ENCODE measurements at places on chromosomes 6 and 20.
A peak's percentile ranks its signal among the peaks of the same experiment; 100 is the strongest.

- no peak for DNase-seq
Measured at GRCh38 chr6:41536795-41537758, 9.1 kb upstream of the FOXP4 start.

DNA sequence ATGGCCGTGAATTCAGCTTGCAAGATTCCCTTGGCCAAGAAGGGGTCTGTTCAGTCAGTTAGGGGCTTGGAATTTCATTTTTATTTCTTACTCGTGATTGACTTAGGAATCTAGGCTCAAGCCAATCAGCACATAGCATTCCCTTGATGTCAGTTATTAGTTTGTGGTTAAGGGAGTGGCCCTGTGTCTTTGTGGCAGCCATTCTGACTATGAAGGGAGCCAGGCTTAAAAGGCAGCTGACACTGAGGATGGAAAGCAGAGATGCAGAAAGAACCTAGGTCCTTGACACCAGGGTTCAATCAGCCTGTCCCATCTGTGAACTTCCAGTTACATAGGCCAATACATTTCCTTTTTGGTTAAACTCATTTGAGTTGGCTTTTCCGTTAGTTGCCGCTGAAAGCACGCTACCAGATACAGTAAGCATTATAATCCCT lies 48.1 kb downstream of the MCUR1 start:
- no peak for DNase-seq

- no peak for DNase-seq
Measured at GRCh38 chr6:42993445-42993844, 9.1 kb downstream of the PPP2R5D start.

GRCh38 chr6:80689716-80690395 lies 583.4 kb downstream of the BCKDHB start:
- DNase-seq: no peak

DNA sequence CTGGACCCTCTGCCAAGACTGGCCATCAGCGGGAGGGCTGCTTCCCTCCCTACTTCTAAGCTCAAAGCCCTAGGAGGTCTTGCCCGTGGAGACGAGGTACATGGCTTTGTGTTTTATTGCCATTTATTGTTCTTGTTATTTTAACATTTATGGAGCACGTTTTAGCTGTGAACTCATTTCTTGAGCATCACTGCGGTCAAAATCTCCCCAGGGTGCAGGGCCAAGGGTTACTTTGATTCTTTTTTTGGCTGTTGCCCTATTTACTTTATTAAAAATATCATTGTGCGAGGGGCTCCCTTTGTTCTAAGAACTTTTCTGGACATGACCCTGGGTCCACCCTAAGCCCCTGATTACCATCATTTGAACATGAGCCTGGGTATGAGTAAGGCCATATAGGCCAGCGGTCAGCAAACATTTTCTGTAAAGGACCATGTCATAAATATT lies 51.6 kb downstream of the EYA2 start:
- DNase-seq: no peak

GRCh38 chr6:137640086-137640485 lies 145.9 kb upstream of the OLIG3 start:
- no peak for DNase-seq

GRCh38 chr6:158539413-158539812 lies 20.5 kb upstream of the TMEM181 start:
- no peak for DNase-seq

DNA sequence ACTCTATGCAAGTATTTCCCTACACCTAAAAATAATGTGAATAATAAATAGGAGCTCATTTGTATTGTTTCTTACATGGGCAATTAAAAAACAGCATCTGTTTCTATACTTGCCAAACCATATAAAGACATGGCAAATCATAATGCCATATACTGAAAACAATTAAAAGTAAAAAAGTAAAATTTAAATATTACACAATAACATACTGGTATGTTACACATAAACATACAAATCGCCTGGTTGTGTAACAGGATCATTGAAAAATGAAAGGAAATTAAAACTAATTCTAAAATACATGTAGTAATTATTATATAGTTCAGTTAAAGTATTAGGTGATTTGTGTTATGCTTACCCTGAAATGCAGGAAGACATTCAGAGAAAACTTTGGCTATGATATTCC lies 11.2 kb downstream of the NDUFAF4 start:
- no peak for DNase-seq

DNA sequence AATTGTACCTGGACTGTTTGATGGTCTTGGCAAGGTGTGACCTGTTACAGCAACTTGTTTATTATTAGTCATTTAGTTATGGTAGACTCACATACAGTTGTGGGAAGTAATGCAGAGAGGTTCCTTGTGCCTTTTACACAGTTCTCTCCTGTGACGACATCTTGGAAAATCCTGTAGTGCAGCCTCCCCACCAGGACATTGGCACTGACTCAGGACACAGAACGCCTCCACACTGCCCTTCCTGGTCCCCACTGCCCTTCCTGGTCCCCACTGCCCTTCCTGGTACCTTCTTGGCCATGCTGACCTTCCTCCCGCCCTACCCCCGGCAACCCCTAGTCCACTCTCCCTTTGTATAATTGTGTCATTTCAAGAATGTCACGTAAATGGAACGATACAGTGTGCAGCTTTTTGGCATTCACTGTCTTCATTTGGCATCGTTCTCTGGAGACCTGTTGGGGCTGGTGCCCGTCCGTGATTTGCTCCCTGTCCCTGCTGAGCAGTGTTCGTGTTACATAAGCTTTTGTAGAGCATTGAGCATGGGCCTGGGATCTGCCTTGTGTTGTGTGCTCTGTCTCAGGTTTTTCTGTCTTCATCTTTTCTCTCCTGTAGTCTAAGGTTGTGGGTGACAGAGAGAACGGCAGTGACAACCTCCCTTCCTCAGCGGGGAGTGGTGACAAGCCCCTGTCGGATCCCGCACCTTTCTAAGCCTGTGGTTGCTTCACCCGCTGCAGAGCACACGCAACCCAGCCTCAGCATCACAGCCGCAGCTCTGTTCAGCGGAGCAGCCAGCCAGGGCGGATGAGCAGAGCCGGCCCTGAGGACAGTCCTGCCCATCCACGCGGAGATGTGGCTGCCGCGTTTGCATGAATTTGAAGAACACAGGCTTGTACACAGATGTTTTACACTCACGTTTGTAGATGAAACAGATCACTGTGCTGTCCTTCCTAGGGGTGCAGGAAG lies 5.4 kb upstream of the DNAJC5 start:
- no peak for DNase-seq

DNA sequence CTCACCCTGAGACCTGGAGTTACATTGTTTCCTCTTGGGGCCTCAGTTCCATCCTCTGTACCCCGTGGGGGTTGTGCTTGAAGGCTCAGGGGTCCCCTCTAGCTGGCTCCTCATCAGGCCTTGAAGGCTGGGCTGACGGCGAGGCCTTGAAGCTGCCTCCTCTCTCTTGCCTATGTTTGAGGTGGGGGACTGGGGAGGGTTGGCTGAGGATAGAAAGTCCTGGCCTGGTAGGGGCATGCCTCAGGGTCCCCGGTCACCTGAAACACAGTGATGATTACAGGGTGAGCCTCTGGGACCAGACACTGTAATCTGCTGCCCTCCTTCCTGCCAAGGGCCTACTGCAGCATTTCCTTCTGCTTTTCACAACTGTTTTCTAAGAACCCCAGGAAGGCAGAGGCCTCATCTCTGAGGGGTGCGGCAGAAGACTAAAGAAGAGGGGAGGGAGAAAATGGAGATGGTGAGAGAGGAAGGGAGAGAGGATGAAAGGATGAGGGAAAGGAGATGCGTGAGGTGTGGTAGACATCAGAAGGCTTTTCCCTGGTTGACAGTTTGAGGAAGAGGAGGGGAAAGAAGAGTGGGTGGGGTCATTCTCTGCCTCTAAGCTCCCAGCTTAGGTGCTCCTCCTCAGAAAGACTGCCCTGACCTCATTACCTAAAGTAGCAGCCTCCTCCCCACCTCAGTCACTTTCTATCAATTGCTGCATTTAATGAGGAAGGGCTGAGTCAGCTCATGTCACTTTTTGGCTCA lies 29.7 kb downstream of the VEGFA start:
- DNase-seq: no peak

GRCh38 chr6:84779380-84779779 lies 15.0 kb upstream of the TBX18 start:
- DNase-seq: no peak

DNA sequence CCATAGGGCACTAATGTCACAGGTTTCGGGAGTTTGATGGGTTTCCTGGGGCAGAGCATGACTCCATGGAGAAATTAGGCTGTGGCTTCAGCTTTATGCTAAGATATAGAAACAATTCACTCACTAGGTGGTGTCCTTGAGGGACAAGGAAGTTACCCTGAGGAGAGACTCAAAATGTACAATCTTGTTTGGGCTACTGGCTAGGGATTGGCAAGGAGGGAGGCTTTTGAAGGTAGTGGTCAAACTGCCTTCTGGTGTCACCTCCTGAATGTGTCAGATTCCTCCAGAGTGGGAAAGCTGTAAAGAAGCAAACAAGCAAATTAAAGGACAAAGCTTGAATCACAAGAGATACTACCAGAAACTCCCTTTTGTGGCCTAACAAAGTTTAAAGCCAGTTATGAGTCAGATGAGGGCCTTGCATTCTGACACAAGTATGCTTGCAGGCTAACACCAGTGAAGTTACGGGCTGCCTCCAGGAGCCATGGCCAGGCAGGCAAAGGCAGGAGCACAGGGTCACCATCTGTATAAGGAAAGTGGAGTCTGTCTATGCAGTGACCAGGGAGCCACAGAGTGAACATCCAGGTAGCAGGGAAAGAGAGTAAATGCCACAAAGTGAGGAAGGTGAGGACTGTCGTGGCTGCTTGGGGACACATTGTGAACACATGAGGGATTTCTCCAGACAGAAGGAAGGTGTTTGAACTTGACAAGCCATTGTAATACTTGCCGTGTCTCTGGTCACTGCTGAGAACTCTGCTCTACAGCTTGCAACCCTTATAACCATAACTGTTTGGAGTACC lies 107.7 kb upstream of the DTNBP1 start:
- no peak for DNase-seq

DNA sequence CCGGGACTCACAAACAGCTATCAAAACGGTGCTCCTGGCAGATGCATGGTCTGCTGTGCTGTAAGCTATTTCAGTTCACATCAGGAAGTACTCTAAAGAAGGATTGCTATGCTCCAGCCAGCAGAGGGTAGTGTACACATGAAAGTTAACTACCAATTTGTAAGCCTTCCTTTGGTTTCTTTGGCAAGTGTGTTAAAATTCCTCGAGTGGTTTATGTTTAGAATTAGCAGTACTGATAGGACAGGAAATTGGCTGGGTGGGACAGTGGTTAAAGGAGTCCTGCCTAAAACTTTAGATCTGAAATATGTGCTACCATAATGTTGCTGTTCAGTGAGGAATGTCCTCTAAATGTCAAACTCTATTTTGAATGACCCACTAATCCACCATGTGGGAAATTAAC lies 47.4 kb downstream of the TRMT11 start:
- no peak for DNase-seq

- no peak for DNase-seq
Measured at GRCh38 chr6:155448668-155449449, 6.8 kb downstream of the NOX3 start.

DNA sequence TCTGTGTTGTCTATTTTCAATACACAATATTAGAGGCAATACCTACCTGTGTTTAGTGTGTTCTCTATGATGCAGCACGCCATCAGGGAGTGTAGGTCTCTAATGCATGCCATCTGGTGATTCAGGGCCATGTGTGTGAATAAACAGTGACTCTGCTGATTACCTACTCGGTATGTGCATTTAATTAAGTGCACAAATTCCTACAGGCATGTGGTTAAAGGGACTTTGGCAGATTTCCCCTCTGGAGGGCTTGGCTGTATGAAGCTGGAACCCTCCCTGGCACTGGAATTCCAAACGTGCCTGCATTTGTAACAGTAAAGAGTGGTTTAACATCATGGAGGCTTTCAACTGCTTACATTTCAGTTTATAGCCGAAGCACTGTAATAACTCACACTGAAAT lies 401.5 kb upstream of the SASH1 start:
- no peak for DNase-seq

DNA sequence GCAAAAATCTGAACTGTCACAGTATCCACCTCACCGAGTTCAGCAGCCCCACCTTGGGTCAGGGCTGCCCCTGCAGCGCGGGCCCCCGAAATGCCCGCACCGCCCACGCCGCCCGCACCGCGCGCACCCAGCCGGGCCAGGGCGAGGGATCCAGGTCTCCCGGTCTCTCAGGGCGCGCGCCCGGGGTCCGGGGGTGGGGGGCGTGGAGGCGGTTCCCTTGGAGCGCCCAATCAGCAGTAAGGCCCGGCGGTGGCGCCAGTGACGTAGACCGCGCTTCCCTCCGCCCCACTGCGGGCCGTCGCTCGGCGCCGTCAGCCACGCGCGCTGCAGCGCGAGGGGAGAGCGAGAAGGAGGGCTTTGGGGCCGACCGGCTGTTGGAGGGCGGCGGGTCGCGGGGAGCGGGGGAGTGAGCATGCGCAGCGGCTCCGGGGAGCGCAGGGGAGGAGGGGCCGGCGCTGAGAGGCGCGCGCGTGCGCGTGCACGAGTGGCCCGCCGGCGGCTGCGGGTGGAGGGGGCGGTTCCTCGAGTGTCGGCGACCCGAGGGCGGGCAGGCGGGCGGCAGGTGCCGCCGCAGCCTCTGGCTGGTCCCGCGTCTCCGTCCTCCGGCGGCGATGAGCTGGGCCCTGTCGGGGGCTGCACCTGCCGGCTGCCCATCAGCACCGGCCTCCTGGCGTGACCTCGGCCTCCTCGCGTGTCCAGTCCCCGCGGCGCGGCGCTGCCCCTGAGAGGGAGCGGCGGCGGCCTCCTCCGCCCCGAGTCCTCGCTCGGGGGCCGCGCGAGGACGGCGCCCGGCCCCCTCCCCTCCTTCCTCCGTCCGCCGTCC lies at the start of gene TMEM170B:
TSS of gene TMEM170B (plus strand) at position 521 of the 823 bp plus-strand sequence. CDS start 529 bp downstream, outside the sequence.
- DNase-seq: peak; percentile 91

DNA sequence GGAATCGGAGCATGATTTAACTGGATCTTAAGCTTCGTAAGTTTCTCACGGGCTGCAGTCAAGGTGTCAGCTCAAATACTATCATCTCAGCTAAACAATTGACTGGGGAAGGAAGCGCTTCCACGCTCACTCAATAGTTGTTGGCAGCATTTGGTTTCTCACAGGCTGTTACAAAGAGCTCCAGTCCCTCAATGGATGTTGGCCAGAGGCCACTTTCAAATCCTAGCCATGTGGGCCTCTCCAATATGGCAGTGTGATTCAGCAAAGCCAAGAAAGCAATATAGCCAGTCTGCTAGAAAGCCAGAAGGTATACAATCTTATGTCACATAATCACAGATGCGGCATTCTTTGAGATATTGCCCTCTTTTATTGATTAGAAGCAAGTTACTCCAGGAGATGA lies 98.3 kb upstream of the PHACTR1 start:
- no peak for DNase-seq

- no peak for DNase-seq
Measured at GRCh38 chr6:94953867-94954631, 623.3 kb upstream of the MANEA start.

- no peak for DNase-seq
Measured at GRCh38 chr6:163338671-163339405, 75.7 kb upstream of the QKI start.

Data from activated CD4-positive, alpha-beta T cell treated with anti-CD3 and anti-CD28 coated beads, Interleukin-2, amount 50 U/mL, for 24 hours (primary cell).